ENCODE measurements at places on chromosomes 2 and 18.

GRCh38 chr2:1847846-1848598, 103.7 kb upstream of the PXDN start:
- no peak for DNase-seq

DNA sequence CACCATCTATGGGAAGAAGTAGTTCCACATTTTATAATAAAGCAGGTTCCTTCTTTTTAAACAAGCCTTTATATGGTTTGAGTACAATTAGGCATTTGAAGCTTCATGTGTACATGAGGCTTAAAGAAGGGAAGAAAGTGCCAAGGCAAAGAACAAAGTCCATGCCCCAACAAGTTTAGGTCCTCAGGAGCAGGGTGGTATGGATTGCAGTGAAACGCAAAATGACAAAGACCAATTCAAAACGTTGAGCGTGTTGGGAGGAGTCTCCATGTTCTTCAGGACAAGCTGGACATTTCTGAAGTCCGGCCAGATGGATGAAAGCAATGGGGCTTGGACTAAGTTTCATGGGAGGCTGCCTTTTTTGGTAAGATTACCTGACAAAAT, 78.8 kb upstream of the FZD5 start:
- DNase-seq: no peak

GRCh38 chr2:127609031-127609751, 36.8 kb upstream of the GPR17 start:
- DNase-seq: no peak

DNA sequence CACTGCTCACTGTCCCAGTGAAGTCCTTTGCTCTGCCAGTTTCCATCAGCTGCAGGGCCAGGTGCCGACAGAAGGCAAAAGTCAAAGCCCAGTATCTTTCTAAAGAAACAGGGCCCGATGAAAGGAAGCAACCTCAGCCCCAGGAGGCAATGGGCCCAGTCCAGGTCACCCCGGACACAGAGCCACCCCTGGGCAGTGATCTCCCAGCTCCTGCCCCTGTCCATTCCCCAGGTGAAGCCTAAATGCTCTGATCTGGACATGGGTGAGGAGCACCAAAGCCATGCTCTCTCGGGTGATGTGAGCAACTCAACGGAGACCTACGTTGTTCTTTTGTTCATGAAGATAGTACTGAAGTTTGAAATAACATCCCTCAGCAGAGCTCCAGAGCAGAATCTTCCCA, 61.6 kb downstream of the HDAC4 start:
- DNase-seq: no peak

DNA sequence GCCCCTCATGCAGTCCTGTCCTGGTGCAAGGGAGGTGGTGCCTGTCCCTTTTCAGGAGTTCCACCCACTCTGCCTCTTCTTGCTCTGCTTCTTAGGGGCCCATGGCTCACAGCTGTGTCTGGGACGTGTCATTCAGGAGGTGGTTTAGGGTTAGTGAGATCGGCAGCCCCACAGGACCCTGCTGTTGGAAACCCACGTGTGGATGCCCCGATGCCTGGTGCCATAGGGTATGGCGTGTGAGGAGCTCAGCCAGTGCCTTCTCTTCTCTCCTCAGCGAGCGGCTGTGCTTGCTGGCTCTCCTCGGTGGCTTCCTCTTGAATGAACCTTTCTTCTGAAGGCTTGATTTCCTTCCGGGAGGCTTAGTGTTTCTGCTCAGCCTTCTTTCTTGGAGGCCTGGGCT, 55.2 kb downstream of the LDLRAD4 start:
- DNase-seq: no peak

GRCh38 chr2:183244300-183244844, 120.1 kb downstream of the NUP35 start:
- DNase-seq: no peak

- no peak for DNase-seq
Observed at GRCh38 chr2:144826105-144826504, 306.2 kb upstream of the ZEB2 start.

DNA sequence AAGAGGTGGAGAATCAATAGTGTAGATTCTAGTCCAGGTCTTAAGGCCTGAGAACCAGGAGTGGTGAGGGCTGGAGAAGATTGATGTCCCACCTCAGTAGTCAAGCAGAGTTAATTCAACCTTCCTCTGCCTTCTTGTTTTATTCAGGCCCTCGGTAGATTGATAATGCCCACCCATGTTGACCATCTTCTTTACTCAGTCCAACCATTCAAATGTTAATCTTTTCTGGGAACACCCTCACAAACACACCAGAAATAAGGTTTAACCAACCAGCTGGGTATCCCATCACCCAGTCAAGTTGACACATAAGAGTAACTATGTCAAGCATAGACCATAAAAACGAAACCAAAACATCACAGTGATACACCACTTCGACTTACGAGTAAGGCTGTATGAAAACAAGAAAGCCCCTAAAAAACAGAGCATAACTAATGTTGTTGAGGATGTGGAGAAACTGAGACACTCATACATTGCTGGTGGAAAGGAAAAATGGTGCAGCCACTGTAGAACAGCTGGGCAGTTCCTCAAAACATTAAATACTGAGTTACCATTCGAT, 57.5 kb downstream of the SLC35F5 start:
- DNase-seq: no peak

DNA sequence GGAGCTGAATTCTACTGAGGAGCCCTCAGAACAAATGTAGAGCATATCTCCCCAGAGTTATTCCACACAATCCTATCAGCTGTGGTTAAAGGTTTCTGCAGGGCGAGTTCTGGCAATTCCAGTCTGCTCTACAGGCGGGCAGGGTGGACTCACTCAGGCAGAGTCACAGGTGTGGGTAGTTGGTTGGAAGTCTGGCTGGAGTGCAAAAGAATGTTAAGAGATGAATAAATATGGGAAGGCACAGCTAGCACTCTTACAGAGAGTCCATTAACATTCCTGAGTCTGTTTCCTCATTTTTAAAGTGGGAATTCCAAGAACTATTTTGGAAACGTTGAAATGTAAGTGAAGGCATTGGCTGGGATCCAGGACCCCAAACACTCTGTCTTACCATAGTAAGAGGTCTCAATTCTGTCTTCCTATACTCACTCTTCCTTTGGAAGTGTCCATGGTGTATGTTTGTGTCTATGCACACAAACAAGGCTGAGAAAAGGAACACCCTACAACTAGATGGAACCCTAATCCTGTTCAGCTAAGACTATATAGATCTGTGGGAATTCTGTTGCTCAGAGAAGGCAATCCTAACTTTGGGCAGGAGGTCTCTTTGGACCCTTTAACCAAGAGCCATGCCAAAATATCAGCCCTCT, 63.3 kb upstream of the AQP4 start:
- DNase-seq: no peak

- no peak for DNase-seq
Observed at GRCh38 chr18:28004606-28005005, 172.3 kb downstream of the CDH2 start.

DNA sequence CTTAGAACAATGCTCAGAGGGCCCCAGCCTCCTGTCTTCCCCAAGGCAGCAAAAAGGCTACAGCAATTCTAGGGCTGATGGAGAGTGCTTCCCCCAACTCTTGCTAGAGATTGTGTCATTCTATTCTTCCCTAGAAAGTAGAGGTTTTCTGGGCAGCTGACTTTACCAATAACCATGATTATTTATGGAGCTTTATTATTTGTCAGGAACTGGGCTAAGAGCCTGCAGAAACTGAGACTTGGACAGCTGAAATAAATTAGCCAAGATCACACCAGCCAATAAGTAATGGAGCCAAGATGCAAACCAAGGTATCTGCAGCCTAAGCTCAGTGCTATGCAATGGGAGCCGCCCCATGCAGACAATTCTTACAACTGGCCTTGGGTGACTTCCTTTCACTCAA, 84.8 kb downstream of the CCBE1 start:
- no peak for DNase-seq

GRCh38 chr2:156739301-156739700, 303.1 kb downstream of the GPD2 start:
- no peak for DNase-seq

- no peak for DNase-seq
Observed at GRCh38 chr2:52779446-52779845, 988.2 kb upstream of the CHAC2 start.

GRCh38 chr2:151824886-151825285, 3.3 kb downstream of the ARL5A start:
- no peak for DNase-seq

GRCh38 chr2:237720444-237720843, 78.1 kb upstream of the RBM44 start:
- no peak for DNase-seq

GRCh38 chr18:79771446-79772107, 26.2 kb upstream of the KCNG2 start:
- no peak for DNase-seq

- DNase-seq: no peak
Observed at GRCh38 chr18:13011719-13012118, 20.6 kb downstream of the CEP192 start.

- DNase-seq: no peak
Observed at GRCh38 chr2:207066166-207066565, 99.6 kb downstream of the KLF7 start.

DNA sequence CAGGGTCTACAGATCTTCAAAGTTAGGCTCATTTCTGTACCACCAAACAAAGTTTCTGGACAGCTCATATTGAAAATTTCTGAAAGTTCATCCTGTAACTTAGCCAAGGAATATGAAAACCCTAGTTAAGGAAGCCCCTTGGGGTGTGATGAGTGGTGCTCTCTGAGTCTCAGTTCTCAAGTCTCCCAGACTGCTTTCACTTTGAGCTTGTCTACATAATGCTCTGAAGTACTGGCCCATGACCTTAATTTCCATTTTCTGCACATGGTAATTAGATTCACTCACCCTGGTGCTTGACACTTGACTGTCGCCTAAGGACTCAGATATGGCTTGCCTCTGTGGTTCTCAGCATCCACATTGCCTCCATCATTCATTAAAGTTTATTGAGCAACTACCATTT, 51.7 kb upstream of the SATB2 start:
- no peak for DNase-seq

DNA sequence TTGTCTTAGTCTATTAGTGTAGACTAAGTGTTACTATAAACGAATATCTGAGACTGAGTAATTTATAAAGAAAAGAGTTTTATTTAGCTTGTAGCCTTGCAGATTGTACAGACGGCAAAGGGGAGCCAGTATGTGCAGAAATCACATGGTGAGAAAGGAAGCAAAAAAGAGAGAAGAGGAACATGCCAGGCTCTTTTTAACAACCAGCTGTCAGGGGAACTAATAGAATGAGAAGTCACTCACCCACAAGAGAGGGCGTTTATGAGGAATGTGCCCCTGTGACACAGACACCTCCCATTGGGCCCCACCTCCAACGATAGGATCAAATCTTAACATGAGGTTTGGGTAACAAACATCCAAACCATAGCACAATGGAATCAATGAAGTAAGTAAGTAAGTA, 20.6 kb upstream of the ZNF804A start:
- DNase-seq: no peak

DNA sequence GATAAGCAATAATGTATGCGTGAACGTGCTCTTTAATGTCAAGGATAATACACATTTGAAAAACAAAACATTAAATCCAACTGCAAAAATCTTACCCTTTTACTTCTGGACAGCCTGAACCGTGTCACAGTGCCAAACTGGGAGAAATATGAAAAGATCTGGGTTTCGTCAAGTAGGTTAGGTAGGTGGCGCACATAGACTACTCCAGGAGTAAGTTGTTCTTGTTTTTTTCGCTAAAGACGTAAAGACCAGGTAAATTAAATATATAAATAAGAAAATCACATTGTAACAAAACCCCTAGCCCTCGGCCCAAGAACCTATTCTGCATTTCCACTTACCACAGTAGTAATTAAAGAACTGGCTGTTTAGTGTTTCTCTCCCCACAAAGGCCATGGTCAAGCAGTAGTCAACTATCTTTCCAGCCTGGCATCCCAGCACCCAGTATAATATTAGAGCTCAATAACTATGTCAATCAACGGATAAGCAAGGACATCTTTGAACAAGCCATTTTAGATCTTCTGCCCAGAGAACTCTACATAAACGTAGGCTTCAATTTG, 1.1 kb downstream of the NIFK start:
- DNase-seq: no peak

GRCh38 chr2:52454962-52455361, 1312.6 kb upstream of the CHAC2 start:
- DNase-seq: no peak

DNA sequence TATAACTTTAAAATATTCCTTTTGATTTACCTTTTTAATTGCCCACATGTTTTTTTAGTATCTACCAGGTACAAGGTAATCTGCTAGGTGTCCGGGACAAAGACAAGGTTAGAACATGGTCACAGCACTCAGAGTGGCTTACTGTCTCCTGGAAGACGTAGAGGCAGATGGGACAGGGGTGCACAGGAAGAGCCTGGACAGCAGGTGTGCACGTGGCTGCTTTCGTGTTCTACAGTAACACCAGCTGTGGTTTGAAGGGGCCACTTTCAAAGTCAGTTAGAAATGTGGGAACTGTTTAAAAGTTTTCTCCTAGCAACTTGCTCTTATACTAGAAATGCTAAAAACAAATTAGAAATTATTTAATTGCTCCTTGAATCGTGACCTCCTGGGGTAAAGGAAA, 102.9 kb upstream of the ALPP start:
- no peak for DNase-seq

DNA sequence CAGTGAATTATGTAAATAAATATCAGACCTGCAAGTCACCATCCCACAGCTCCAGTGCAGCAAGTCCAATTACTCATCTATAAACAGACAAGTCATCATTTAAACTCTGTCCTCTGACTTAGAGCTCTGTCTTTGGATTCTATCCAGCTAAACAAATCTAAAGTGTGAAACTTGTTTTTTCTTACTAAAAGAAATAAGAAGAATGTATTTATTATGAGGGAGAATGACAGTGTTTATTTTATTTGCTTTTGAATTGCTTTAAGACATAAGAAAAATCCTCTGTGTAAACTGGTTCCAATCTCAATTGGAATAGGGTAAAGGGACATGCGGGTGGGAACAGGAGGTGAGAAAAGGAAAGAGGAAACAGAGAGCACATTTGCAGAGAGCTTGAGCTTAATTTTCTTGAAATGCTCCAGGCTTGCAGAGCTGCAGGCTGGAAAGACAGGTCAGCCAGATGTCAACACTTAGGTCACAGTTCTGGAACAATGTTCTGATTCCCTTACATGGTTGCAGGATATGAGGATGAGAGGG, 355.8 kb downstream of the MEIS1 start:
- no peak for DNase-seq

DNA sequence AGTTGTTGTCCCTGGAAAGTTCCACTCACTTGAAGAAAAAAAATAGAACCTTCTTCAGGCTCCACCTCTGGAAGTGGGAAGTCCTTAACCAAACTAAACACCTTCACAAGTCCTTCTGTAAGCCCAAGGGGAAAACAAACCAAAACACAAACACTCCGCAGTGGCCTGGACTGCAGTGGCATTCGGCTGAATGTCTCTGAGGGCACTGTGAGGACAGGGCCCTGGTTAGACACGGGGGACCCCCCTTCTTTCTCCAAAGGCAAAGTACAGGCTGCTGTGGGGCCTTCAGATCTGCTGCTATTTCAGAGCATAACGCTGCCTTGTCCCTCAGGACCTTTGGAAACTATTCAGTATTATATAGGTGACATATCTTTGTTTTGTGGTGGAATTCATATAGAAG, 28.1 kb downstream of the FOSL2 start:
- DNase-seq: no peak

All from cortex of kidney (tissue), 1 donor.